Neuronal stem cell (in vitro differentiated cells): ENCODE measurements at places on chromosomes 5 and 9.

DNA sequence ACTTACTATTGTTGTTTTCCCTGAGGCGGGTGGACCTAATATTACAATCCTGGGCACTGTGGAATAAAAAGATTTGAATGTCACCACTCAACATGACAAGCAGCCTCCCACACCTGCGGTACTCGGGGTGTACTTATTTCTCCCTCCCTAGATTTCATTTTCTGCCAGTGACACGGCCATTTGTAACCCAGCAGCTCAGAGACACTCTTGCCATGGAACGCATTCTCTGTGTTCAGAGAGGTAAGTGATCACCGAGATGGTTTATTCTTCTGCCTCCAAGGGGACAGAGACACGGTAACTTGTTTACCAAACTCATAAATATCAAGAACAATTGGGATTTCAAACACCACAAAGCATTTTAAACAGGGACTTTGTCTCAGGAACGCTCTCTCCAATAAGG, 11.2 kb downstream of the AK8 start:
- no peak for DNase-seq

- DNase-seq = no peak
Observed at GRCh38 chr9:122998448-122998847, 35.0 kb upstream of the GPR21 start.

GRCh38 chr5:152146566-152146965, 221.9 kb upstream of the GLRA1 start:
- DNase-seq = no peak

DNA sequence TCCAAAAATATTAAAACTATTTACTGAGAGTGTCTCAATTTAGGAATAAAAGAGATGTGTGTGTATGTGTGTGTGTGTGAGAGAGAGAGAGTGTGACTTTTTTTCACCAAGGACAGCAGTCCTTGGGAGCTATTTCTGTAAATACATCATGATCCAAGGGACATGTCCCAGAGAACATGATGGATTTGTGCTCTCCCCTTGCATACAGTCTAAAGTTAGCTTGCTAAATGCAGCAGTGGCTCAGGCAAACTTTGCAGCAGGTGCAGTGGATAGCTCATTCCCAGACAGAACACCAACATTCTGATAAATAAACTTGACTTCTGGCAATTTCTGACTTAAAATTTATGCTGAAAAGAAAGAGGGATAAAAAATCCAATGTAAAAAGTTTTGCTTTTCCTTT, 55.4 kb upstream of the SGCD start:
- DNase-seq = no peak
